ENCODE measurements at places on chromosomes 7 and 10.

DNA sequence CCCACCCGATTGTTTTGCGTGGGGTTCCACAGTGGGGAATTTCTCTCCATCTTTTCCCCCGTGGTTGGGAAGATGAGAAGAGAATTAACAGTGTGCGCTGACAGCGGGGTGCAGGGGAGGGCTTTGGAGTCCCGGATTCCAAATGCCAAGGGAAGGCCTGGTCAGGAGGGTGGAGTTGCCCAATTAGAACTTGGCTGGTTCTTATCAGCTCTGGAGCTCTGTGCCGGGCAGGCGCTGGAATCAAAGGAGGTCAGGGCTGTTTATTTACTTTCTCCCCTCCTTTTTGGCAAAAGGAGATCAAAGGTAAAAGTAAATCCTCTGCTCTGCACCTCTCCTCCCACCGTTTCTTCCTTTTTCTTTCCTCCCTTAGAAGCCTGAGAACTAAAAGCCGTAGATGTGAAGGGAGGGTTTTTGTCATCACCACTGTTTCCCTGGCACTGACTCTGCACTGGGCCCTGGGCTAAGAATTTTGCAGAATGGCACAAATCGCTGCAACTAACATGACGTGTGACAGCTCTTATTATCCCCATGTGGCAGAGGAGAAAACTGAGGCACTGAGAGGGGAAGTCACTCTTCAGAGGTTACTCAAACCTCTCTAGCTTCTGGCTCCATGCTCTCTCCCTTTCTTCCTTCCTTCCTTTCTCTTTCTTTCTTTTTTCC lies 95.2 kb upstream of the ZNF716 start:
- no peak for DNase-seq

DNA sequence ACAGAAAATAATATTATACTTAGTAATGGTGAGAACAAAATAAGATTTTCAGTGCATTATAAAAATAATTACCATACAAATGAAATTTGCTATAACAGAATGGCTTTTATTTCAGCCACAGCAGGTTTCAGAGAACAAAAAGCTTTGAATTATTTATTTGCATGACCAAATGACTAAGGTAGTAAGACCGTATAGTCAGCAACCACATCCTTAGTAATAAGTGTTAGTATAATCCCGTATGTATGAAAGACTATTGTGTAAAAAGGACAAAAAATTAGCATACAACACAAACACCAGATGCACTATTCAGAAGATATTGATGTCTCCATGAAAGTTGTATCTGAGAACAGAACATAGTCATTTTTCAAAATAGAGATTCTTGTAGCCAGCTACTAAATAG lies 12.2 kb downstream of the PDZD8 start:
- no peak for DNase-seq

- DNase-seq = no peak
These were observed 332.2 kb downstream of the CCSER2 start for GRCh38 chr10:84660450-84661159.

GRCh38 chr7:22663357-22663718 lies 63.7 kb upstream of the IL6 start:
- DNase-seq = no peak

DNA sequence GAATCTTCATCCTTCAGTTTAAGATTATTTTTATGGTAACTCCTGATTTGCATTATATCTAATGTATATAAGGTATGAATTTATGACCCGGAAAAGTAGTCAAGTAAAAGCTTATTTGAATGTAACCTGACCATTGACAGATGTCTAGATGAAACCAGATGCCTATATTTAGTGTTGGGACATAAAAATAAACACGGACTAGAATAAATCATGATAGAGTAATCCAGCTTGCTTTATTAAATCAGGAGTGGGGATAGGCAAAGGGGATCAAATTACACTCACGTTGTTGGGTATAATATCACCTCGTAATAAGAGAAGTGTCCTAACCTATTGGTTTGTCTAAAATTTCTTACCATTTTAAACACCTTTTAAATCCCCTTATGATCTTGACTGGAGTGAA lies 244.6 kb downstream of the AGMO start:
- DNase-seq = no peak

DNA sequence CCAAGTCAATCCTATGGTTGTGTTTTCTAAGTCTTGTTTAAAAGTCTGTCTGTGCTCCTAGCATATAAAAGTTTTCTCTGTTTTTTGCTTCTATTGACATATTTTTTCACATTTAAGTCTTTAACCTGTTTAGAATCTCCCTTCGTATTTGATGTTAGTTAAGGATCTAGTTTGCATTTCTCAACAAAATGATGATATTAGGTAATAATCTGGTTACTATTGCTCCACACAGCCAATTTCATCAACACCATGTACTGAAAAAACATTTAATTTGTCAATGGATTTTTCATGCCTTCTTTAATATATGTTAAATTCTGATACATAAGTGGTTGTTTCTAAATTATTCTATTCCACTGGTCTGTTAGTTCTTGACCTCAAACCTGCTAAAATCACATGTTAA lies 17.5 kb upstream of the TSGA13 start:
- DNase-seq = no peak

- DNase-seq = no peak
These were observed 280.9 kb upstream of the AKR1E2 start for GRCh38 chr10:4545062-4545461.

DNA sequence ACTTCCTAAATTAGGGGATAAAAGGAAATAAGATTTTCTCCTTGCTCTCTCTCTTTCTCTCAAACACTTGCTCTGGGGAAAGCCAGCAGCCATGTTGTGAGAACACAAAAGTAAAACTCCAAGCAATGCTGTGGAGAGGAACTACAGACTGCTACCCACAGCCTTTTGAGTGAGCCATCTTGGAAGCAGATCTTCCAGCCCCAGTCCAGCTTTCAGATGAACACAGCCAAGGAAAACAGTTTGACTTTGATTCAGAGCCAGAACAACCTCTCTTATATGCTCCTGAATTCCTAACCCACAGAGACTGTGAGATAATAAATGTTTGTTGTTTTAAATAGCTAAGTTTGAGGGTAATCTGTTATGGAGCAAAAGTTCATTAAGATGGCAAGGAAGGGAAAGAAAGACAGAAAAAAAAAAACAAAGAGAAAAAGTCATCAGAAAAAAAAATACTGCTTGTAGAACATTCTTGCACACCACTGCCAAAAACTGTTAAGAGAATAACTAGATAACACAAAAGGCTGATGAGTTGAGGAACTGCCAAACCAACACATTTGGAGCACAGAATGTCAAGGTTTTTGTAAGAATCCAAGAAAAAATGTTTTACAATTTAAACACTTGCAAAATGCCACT lies 20.9 kb upstream of the PRKAR2B start:
- DNase-seq = no peak
